ENCODE measurements at places on chromosomes 3 and 15. TPM values are rescaled to one million over a fixed set of nuclear protein-coding genes. Genes with fewer than 3 reads are reported as not detected.

GRCh38 chr3:69699183-69699582 lies 40.1 kb upstream of the MITF start:
- DNase-seq: no peak

DNA sequence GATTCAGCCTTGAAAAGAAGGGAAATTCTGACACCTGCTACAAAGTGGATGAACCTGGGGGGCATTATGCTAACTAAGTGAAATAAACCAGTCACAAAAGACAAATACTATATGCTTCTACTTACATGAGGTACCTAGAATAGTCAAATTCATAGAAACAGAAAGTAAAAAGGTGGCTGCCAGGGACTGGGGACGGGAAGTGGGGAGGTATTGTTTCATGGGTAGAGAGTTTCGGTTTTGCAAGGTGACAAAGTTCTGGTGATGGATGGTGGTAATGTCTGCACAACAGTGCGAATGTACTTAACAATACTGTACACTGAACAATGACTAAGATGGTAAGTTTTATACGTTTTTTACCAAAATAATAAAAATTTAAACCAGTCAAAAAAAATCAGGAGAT lies 4.8 kb downstream of the IDH2 start:
- no peak for DNase-seq

DNA sequence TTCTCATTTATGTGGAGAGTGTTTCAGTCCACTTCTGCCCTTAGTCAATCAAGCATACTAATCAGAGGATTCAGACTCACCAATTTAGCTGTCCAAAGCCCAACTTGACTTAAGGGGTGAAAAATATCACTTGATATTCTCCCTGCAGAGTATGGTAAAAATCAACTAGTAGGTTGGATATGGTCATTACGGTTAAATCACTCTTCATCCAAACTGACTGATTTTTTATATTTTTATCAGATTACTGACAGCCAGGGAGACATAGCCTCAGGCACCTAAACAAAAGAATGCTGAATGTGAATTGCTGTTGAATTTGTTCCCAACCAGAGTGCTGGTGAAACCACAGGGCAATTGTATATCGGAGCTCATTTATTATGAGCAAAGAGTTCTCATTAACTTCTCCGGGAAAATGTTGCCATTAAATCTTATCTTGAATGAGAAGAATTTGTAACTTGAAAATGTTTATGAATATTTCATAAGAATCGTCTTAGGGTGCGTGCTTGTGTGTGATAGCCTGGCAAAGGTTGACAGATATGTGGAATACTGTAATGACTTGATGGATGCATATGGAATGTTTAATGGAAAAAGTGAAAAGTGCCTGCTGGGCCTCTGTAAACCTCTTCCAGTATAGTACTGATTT lies 411.2 kb downstream of the NAALADL2 start:
- DNase-seq: no peak

GRCh38 chr3:60217156-60217911 lies 1033.9 kb downstream of the FHIT start:
- DNase-seq: no peak

Gene CNTN6
- total RNA-seq: 0.12 TPM

DNA sequence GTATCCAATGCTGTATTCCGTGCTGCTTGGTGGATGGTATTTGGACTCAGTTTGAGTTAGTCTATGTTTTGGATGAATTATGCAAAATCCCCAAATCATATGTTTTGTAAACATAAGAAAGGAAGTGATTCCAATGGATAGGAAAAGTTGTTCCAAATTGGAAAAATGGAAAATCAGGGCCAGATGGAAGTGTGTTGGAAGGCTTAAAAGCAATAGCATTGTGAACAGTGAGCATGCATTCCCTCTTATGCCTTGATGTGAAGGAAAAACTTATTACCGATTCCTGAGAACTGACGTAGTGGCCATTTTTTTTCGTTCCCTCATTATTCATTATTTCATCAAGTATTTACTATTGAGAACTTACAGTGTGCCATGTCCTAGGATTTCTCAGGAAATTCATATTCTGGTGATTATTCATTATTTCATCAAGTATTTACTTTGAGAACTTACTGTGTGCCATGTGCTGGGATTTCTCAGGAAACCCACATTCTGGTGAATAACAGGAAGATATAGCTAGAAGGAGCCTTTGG lies 144.1 kb upstream of the TPRG1 start:
- DNase-seq: no peak

DNA sequence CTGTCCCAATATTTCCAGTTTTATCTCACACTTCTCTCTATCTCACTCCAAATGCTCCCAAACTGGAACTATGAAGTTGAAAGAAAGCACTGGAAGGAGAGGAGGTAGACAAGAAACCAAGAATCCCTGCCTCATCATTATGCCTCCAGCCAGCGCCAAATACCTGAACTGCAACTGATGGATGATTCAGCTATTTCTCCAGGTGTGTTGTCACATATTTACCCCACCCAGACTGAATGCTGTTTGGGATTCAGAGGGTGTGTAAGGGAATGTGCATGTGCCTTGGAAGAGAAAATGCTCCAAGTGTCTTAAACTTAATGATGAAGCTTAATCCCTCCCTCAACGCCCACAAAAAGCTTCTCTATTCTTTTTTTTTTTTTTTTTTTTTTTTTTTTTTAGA lies 269.5 kb upstream of the ATP11B start:
- no peak for DNase-seq

Gene CYP8B1
- total RNA-seq: not detected

- no peak for DNase-seq
These were observed 584.0 kb upstream of the LMCD1 start for GRCh38 chr3:7917443-7918151.

Gene MAGEL2
- 0.07 TPM for total RNA-seq

Gene SCAANT1
- total RNA-seq: not detected

Gene LHFPL4
- not detected for total RNA-seq

Gene PLCL2
- total RNA-seq: 3.5 TPM

Gene RARRES1
- 9.8 TPM for total RNA-seq

DNA sequence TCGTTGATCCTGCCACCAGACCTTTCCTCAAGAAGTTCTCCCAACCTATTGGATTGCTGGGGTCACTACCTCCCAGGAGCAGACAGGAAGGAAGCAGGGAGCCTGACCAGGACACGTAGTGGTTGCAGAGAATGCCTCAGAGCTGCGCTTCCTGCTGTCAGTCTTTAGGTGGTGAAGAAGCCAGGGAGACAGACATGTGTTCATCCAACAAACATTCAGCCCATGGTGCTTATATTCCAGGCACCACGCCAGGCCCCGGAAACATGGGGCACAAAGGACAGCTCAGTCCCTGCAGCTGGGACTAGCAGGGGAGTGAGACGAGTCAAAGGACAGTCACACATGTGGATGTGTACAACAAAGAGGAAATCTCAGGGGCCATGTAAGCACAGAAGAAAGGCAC lies 26.0 kb upstream of the CORO2B start:
- no peak for DNase-seq

Gene NR2E3
- total RNA-seq: not detected

DNA sequence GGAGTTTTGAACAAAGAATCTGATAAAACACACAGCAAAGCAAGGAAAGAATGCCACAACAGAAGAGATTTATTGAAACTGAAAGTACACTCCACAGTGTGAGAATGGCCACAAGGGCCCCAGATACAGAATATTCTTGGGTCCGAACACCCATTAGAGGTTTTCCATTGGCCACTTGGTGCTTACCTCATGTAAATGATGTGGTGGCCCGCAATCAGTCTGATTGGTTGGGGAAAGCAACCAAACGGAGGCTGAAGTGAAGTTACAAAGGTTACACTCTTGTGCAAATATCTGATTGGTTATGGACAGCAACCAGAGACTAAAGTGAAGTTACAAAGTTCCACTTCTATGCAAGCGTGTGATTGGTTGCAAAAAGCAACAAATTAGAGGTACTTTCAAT lies 20.4 kb downstream of the NSUN3 start:
- no peak for DNase-seq

Gene ISL2
- total RNA-seq: 0.69 TPM

GRCh38 chr3:56795097-56795828 lies 6.5 kb downstream of the ARHGEF3 start:
- no peak for DNase-seq

Gene ZNF717
- 3.8 TPM for total RNA-seq

GRCh38 chr3:29333576-29333975 lies 52.7 kb downstream of the RBMS3 start:
- no peak for DNase-seq

GRCh38 chr3:135155228-135155627 lies 360.2 kb downstream of the EPHB1 start:
- no peak for DNase-seq

DNA sequence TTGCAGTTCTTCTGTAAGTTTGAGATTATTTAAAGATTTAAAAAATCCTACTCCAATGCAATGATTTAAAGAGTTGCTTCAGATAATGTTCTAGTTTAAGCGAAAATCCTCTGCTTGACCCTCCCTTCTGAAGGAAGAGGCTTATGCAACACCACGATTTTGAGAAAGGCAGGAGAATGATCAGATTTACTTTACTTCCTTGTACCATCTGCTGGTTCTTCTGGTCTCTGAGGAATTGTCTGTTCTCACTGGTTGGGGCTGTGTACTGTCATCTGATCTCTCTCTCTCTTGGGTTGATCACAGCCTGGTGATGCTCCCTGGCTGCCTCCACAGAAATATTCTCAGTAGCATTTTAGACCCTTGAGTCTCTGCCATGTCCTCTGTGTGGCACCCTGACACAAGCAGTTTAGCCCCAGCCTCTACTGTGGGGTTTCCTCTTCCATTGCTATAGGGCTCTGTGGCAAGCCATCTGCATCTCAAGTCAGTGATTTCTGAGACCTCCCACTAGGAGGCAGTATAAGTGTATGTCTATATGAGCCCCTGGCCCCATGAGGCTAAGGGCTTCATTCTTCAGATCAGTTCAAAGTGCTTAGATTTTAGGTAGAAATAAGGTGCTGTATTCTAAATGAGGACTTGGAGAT lies 50.8 kb upstream of the PLAAT1 start:
- DNase-seq: no peak

DNA sequence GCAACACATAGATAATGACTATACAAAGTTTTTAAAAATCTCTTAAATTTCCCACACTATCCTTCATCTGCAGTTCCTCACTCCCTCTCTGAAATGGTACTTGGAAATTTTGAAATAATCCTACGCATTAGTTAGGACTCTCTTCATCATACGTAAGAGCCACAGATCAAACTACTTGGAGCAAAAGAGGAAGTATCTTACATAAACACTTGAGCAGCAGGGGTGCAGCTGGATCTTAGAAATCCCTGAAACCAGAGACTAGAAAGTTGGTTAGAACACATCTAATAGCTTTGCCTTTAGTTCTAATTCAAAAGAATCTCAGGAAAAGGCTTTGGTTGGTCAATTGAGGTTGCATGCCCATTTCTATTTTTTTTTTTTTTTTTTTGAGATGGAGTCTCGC lies 38.8 kb upstream of the ZNF445 start:
- no peak for DNase-seq

DNA sequence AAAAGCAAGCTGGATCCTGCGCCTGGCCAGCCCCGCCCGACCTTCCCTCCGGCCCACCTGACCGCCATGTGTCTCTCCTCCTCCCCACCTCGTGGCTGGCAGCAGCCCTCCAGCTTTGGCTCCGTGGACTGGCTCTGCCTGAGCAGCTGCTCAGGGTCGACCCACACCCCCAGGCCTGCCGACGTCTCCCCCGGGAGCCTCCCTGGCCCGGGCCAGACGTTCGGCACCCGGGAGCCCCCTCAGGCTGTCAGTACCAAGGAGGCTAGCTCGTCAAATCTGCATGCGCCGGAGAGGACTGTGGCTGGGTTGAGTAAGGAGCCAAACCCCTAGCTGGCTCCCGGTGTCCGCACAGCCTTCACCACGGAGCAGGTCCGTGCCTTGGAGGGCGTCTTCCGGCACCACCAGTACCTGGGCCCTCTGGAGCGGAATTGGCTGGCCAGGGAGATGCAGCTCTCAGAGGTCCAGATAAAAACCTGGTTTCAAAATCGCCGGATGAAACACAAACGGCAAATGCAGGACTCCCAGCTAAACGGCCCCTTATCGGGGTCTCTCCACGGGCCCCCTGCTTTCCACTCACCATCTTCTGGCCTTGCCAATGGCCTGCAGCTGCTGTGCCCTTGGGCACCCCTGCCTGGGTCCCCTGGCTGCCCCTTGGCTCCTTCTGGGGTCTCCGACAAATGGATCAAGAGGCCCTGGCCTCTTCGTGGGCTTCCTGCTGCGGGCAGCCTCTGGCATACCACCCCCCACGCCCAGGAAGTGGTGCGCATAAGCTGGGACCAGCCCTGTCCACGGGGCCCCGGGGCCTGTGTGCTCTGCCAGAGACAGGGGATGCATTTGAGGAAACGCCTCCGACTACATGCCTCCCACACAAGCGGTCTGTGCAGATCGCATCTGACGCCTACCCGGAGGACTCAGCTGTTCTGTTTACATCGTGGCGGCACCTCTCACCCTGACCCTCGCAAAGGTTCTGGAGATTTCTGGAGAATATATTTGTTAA lies 345.0 kb downstream of the ZNF385D start:
- no peak for DNase-seq

GRCh38 chr3:119658994-119659393 lies 1.4 kb downstream of the POPDC2 start:
- DNase-seq: no peak

DNA sequence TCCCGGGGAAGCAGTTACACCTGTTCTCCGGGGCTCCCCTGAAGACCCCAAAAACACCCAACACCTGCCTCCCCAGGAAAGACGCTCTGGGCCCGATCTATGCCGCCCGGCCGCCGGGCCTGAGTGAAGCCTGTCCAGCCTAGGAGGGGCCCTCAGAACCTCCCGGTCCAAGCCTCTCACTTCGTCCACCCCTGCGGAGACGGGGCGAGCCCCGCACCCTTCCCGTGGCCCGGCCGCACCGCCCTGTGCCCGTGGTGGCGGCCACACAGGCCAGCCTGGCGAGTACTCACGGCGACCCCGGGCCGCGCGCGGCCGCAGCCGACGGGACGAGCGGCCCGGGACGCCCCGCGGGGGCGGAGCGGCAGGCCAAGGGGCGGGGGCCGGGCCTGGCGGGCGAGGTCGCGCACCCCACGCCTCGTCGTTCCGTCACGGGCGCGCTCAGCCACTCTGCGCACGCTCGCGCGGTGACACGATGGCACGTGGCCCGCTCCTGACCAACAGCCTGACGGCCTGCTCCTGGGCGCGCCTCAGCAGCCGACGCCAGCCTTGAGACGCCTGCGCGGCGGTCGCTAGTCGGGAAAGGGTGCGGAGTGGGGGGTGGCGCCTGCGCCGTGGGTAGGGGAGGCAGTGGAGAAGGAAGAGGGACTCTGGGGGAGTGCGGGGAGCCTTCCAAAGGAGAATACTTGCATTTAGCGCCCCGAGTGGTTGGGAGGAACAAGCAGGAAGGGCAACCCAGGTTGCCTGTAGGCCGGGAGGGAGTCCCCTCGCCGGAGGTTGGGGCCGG lies at the start of gene PARP6:
TSS of gene PARP6 (minus strand) at position 342 of the 784 bp plus-strand sequence. CDS start 5,077 bp downstream, outside the sequence.
- peak; percentile 68 for DNase-seq

- no peak for DNase-seq
These were observed 1030.8 kb upstream of the CFAP20DC start for GRCh38 chr3:60080648-60081047.

DNA sequence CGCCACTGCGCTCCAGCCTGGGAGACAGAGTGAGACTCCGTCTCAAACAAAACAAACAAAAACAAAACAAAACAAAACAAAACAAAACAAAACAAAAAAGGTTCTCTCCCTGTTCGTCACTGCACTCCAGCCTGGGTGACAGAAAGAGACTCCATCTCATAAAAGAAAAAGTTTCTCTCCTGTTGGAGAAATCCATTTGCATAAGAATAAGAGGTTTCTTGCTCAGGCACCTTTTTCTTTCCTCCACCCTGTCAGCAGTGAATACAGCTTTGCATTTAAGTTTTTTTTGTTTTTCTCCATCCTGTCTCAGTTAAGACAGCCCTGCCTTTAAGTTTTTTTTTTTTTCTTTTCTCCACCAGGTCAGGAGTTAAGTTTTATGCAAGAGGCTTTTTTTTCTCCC lies 109.5 kb downstream of the DPH6 start:
- DNase-seq: no peak

Gene AMIGO3
- 0.07 TPM for total RNA-seq

Gene HGD
- 5.9 TPM for total RNA-seq
